MV-4-11 (cell line): ENCODE measurements at places on chromosomes 3 and 15.

GRCh38 chr3:107929088-107929487, 161.7 kb downstream of the CD47 start:
- DNase-seq: no peak

DNA sequence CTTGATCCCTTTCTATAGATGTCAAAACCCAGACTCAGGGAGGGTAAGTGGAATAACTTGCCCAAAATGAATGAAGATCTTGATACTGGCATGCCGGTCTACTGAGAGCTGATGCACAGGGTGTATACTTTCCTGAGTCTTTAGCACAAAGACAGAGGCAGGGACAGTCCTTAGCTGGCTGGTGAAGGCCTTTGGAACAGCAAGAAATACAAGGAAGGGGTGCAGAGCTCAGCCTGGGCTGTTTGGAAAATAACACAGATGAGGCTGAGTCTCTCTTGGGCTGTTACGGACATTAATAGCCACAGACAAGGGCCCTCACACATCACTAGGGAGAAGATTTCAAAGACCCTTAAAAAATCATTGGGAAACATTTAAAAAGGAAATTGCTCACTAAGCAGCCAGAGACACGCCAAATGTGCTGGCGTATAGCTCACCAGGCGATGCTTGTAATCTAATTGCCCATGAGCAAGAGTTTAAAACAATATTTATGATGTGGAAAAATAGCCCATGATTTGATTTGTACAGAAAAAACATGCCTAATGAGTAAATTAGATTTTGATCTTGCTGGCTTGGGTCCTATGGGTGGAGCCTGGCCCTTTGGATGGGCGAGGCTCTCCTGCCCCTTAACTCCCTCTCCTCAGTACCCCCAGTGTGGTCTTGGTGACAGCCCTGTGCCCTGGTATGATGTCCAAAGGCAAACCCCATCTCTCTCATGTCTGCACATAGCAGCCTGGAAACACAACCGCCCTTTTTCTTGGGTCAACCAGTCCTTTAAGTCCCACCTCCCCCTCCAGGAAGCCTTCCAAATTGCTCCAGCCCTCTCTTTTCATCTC, 81.8 kb upstream of the MRPS22 start:
- no peak for DNase-seq

DNA sequence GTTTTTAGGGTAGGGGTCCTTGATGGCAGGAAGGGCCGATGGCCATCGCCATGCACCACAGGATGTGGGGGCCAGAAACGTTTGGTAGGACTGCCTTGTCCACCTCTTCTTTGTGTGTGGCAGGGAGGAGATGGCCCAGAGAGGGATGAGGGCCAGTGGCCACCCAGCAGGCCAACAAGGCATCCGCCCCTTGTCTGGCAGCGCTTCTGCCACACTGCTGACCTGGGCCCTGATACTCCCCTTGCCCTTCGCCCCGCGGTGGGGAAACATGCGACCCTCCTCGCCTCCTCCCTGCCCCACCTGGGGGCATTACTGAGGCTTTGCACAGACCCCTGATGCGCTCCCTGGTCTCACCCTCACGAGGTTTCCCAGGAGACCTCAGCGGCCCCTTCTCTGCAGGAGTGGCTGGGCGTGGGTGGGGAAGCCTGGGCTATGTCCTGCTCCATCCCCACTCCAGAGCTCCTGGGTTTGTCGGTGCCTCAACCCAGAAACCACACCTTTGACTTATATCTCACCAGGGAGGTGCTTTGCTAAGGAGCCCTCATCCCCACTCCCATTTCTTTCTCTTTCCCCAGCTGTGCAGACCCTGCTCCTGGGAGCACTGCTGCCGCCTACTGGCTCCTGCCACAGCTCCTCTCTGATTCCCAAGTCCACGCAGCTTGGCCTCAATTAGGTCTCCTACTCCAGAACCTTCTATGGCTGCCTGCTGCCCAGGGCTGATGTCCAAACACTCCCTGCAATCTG, 38.7 kb downstream of the FEM1B start:
- DNase-seq: no peak

DNA sequence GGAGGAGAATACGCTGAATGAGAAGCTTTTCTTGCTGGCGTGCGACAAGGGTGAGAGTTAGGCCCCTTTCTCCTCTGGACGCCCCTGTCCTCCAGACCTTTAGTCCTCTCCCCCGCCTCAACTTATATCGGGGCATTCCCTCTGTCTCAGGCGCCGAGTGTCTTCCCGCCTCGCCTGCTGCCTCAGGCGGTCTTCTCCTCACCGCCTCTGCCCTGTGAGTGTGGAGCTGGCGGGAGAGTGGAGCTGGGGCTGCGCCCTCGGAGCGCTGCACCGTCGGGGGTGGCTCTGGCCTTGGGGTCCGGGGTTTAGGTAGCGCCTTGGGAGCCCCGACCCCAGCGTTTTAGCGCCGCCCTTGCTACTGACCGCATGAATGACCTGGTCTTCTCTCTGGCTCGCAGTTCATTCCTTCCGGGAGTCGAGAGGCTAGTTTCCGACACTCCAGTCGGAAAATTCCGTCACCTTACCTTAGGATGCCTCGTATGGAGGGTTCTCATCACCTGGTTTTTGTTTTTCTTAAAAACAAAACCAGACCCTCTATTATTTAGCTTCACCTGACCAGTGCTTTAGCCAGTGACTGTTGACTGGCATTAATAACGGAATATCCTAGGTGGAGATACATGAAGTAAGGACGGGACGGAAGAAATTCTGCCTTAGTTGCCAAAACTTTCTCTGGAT, 985 bp downstream of the TRPC1 start:
- no peak for DNase-seq

- no peak for DNase-seq
Measured at GRCh38 chr3:100813828-100814227, 104.5 kb downstream of the TFG start.

DNA sequence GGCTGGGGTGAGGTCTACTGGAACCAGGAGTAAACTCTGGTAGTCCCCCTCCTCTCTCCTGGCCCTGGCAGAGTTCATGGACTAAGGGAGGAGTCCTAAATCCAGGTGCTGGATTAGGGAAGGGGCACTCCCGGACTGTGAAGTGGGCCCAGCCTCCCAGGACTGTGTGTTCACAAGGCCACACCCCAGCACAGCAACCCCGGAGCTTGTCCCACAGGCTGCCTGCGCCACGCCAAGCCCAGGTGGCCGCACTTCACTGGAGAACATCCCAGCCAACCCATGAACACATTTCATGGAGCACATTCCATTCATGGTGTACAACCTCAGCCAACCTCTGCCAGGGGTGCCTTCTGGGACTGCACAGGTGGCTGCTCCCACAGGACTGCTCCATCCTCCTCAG, 8.2 kb downstream of the ARPIN start:
- DNase-seq: no peak

GRCh38 chr3:98801043-98801747, 38.1 kb downstream of the ST3GAL6 start:
- DNase-seq: no peak

DNA sequence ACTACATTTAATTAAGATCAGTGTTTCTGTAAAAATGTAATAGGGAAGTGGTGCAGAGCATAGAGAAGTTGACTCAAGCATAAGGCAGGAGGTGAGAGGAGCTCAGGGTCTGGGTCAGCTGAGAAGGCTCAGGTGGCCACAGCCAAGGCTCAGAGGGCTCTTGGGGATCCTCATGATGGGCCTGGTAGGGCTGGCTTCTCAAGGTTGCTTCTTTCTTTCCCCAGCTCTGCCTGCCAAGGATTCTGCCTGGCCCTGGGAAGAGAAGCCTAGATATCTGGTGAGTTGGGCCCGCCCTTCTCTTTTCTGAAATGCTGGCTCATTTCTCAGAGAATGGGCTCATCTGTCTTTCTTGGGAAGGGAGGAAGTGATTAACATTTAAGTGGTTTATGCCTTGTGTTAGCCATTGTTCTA, 6.5 kb downstream of the ZNF589 start:
- DNase-seq: peak; percentile 39

DNA sequence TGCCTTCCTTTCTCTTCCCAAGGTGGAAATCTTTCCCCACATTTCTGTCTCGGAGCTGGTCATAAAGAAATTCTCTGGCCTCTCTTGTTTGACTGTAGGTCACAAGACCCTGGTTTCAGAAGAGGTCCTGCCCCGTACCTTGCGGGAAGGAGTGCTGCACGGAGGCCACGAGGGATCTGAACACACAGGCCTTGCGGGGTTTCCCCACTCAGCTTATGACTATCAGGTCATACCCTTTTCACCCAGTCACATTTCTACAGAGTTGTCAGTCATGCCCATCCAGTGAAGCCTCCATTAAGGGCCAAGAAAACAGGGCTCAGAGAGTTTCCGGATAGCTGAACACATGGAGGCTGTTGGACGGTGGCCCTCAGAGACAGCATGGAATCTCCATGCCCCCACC, 54.7 kb upstream of the ATP13A3 start:
- no peak for DNase-seq

GRCh38 chr3:134430174-134430573, 55.6 kb downstream of the ANAPC13 start:
- no peak for DNase-seq

DNA sequence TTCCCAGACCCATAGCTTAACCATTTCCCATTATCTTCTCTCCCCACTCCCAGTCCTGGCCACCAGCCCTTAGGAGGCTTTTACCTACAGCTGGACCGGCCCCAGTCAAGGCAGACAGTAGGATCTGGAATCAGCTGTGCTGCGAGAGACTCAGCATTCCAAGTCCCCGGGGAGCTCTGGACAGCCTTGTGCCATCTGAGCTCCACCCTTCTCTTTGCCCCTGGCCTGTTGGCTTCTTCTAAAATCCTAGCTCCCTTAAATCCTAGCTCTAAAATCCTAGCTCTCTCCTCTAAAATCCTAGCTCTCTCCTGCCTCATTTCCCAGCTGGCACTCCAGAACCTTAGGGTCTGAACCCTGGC, 21.3 kb downstream of the MEGF11 start:
- DNase-seq: no peak

GRCh38 chr3:148026009-148026588, 616.9 kb downstream of the ZIC1 start:
- peak; percentile 86 for DNase-seq

DNA sequence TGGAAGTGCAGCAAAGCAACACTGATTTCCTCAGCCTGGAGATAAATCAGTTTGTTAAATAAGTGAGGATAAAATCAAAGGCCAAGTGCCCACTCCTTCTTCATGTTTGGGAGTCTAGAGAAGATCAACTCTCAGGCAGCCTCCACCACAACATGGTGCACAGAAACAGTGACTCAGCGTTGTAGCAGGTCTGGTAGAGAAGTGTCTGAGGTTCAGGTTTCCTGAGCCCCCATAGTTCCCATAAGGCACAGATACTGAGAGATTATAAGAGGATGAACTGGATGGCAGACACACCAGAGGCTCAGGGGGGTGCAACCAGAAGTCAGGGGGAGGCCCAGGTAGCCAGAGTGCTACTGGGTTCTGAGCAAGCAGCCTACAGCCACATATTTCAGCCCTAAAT, 166.7 kb downstream of the FRMD5 start:
- no peak for DNase-seq

GRCh38 chr3:169603661-169604060, 59.9 kb downstream of the MECOM start:
- DNase-seq: no peak

DNA sequence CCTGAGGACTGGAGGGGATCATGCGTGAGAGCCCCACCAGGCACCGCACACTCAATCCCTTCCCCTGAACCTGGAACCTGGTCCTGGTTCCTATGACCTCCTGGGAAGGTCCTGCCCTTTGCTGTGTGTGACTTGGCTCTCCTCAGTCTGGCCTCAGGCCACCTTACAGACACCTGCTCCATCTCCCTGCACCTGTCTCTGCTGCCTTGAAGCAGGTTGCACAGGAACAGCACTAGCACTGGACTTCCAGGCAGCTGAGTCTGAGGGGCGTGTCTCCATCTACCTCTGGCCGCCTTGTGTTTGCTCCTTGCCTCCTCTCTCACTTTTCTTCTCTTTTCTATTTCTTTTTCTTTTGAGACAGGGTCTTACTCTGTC, 15.4 kb downstream of the PSTPIP1 start:
- no peak for DNase-seq

DNA sequence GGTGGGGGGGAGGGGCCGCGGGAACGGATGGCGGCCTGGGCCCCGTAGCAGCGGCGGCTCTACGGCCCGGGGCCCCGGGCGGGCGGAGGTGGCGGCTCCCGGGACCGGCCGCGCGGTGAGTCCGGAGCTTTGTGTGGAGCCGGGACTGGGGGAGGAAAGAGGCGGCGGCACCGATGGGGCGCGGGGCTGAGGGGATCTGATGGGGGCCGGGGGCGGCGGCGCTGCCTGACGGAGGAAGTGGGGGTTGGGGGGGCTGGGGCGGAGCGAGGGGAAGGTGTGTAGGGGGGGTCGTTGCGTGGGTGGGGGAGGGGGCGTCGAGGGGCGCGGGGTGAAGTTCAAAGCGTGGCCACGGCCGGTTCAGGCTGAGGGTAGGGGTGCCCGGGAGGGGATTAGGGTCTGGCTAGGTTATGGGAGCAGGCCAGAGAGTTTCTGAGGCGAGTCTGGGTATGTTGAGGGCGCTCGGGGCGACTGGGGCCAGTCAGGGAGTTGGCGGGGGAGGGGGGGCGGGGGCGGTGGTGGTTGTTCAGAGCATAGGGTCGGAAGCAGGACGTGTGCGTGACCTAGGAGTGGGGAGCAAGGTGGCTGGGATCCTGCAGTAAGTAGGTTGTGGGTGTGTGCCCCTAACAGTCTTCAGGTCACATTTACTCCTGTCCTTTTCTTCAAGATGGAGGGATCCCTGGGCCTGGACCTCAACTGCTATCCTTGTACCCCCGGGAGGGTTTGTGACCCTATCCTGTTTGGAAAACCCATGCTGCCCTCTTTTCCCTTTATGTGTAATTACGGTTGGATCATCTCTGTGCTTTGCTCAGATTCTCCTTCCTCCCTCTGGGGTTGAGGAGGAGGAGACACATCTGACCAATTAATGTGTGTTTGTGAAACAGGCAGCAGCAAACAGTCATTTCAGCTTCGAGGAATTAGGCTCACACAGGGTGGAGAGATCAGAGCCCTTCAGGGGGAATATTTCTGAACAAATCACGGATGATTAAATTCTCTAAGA, 644 bp downstream of the ZNF609 start:
- peak; percentile 58 for DNase-seq

DNA sequence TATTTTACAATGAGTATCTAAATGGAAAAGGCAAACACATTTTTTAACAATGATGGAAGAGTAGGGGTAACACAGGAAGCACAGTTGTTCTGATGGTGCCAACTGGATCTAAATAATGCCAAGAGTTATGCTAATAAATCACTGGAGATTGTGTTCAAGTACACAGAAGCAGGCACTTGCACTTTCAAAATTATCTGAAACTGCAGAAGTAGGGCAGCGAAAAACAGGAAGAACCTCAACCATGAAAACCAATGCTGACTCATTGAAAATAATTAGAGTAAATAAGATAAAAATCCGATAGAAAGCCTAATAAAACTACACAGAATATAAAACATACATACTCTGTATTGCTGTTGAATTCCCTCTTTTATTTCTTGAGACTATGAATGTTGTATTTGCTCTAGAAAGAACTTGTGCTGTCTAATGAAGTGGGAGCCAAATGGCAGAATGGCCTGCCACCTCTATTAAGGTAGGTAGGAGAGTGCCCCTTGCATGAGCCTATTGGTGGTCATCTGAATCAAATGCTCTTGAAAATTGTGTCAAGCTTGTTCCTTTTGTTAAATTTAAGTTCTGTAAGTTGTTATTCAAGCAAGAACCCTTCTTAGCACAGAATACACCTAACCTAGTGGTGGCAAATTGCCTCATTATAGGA, 93.7 kb downstream of the ABI3BP start:
- DNase-seq: peak; percentile 19

- no peak for DNase-seq
Measured at GRCh38 chr15:81666839-81667238, 292.8 kb upstream of the TMC3 start.
